ENCODE measurements at places on chromosomes 1 and 21. TPM values are rescaled to one million over a fixed set of nuclear protein-coding genes. Genes with fewer than 3 reads are reported as not detected.

The CXADR gene
- total RNA-seq = 10.7 TPM

The ARHGEF10L gene
- 16.6 TPM for total RNA-seq

The TMEM61 gene
- not detected for total RNA-seq

The ZNF683 gene
- total RNA-seq = not detected

The GCSAML gene
- total RNA-seq = not detected

The THAP3 gene
- total RNA-seq = 19.7 TPM

- no peak for DNase-seq
Observed at GRCh38 chr1:25587290-25587689, 29.3 kb upstream of the MAN1C1 start.

GRCh38 chr1:9410737-9411297, 118.1 kb downstream of the SPSB1 start:
- no peak for DNase-seq

- DNase-seq = no peak
Observed at GRCh38 chr1:38561725-38562124, 297.8 kb downstream of the RRAGC start.

DNA sequence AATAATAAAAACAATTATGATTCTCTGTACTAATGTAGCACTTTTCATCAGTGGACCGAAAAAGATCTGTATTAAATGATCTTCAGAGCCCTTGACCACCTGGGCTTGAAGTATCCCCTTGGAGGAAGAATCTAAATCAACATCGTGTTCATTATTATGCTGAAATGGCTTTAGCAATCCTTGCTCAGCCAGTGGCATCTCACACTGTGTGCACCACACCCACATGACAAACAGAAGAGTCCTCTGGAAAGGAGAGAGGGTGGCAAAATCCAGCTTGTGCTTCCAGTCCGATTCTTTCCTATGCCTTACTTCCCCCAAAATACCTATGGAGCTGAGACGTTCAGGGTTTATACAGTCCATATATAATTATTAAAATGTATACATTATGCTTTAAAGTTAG, 318.5 kb upstream of the RUNX1 start:
- DNase-seq = no peak

GRCh38 chr1:225808136-225808535, 1.8 kb upstream of the EPHX1 start:
- DNase-seq = no peak

DNA sequence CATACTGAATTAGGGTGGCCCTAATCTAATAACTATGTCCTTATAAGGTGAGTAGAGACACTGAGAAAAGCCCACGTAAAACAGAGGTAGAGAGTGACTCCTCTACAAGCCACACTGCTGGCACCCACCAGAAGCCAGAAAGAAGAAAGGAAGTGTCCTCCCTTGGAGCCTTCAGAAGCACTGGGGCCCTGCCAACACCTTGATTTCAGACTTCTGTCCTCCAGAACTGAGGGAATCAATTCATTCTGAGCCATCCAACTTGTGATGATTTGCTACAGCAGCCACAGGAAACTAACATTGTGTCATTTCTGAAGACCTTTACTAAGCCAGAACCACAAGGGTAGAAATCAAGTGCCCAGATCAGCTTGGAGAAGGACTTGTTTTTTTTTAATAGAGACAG, 15.0 kb downstream of the GNB1 start:
- no peak for DNase-seq

DNA sequence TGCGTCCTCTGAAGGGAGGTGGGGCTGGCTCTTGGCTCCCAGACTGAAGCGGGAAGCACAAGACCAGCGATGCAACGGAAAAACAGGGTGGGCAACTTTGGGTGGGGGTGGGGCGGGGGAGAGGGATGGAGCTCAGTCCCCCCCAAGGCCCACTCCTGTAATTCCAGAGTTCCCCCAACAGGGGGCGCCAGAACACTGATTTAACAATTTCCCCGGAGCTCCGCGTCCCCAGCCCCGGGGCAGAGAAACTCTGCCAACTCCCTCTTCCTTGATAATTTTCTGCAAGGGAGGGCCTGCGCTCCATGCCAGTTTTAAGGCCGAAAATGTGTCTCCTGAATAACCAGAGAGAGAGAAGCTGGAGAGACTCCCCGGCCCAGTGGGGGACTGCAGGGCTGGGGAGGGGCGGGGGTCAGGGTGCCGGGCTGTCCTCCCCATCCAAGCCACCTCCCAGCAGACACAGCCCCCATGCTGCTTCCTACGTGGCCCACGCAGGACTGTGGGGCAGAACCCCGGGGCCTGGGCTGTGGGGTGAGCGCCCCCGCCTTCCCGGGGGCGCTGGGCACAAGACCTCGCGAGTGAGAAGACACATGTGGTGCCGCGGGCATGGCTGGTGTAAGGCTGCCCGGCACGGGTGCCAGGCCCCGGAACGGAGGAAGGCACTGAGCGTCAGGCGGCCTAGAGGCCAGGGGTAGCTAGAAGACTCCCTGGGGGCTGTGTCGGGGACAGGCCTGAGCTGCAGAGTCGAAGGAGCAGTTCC, 51.4 kb downstream of the KIF21B start:
- DNase-seq = no peak

- no peak for DNase-seq
Observed at GRCh38 chr1:223479261-223479660, 86.0 kb downstream of the CCDC185 start.

DNA sequence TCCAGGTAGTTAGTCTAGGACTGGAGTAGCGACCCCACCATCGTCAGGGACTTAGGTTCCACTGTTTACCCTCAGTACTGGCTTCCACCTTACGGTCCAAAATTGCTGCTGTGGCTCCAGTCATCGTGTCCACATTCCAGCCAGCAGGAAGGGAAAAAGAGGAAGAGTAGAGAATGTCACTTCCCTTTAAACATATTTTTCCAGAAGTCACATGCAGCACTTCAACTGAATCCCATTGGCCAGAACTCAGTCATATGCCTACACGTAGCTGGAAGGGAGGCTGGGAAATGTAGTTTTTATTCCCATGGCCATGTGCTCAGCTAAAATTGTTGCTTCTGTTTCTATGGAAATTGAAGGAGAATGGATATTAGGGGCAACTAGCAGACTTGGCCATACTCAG, 84.1 kb upstream of the SELENON start:
- DNase-seq = no peak

DNA sequence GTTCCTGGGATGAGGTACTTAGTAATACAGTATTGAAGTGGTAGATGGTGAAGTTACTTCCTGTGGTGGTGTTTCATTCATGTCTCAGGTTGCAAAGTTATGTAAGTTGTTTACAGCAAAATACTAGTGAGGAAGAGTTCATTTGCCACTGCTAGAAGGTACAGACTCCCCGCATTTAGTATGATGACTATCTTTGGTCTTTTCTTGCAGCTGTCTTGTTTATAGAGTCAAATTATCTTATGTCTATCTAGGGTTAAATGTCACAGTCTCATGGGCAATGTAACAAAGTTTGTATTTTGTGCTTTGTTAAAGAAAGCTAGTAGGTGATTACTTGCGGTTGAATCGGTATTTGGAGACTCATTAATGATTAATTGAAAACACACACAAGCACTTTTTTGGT, 50.2 kb downstream of the LRRC8D start:
- DNase-seq = no peak

GRCh38 chr1:113534875-113535274, 144.6 kb downstream of the MAGI3 start:
- no peak for DNase-seq

DNA sequence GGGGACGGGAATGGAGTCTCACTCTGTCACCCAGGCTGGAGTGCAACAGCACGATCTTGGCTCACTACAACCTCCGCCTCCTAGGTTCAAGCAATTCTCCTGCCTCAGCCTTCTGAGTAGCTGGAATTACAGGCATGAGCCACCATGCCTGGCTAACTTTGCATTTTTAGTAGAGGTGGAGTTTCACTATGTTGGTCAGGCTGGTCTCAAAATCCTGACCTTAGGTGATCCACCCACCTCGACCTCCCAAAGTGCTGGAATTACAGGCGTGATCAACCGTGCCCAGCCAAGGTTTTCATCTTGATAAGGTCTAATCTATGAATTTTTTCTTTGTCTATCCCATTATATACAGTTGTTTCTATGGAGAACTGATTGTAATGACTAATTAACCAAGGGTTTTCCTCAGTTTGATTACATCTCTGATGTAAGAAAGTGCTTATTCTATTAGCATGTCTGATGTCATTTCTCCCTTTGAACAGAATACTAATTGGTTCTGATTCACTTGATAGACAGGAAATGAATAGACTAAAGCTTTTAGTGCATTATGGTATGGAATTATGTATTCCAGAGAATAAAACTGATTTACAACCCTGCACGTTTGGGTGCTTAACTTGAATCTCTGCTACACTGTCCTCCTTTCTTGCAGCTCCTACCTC, 11.9 kb downstream of the PACC1 start:
- no peak for DNase-seq

GRCh38 chr1:81619156-81619555, 181.6 kb upstream of the ADGRL2 start:
- no peak for DNase-seq

Data from glomerular endothelial cell (primary cell).